NCI-H1930 (cell line): ENCODE measurements at places on chromosomes 4 and X.

GRCh38 chr4:159487284-159487747 is 384.4 kb downstream of the RAPGEF2 start:
- peak; percentile 26 for DNase-seq

DNA sequence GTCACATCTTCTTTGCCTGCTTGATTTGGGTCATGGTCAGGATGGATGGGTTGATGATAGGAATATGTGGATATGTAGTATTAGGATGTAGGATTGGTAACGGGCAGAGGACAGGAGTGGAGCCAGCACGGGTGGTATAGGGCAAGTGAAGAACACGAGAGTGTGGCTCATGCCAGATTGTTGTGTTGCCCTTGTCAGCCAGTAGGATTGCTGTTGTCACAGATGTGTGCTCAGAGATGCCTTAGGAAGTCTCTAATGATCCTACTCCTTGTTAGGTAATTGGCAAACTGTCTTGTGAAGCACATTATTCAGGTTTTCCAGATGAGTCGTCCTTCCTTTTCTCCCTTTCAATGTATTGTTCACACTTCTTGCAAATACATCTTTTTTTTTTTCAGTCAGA is 5.5 kb downstream of the ATP10D start:
- DNase-seq = peak; percentile 8

DNA sequence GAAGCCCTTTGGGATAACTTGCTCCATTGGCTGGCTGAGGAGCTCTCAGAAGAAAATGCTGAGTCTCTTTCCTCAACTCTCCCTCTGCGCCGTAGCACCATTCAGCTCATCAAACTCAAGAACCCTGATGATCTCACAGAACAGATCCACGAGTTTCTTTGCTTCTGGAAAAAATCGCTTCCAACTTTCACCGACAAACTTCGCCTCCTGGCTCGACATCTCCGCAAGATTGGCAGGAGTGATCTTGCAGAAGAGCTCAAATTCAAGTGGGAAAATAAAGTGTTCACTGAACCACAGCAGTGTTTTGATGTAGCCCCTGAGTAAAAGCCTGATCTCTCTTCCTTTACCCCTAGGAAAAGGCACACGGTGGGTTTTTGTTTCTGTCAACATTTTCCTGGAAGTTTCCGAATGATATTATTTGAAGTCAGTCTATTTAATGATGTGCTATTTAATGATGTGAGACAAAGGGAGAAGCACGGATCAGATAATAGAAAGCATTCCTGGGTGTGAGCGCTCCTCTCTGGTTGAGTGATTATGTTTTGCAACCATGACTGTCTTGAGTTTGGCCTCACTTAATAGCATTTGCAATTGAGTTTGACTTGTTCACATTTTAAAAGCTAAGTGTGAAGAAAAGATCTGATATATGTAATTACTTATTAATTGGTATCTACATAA is 62.2 kb downstream of the DTHD1 start:
- no peak for DNase-seq

DNA sequence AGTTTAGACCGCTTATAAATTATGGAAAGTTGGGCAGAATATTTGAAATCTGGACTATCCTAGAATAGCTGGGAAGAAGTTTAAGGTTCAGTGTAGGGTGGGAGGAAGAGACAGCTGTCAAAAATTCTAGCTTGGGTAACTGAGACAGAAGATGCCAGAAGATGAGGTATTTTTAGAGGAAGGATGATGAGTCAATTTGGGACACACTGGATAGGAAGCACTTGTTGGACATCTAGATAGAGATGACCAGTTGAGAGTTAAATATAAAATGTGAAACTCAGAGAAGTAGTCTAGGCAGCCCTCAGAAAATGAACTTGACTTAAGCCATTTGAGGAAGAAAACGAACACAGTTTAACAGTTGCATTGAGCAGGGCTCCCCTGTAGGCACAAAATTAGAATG is 137.9 kb upstream of the MAP9 start:
- no peak for DNase-seq

- no peak for DNase-seq
Observed at GRCh38 chr4:120520761-120521160, 401.8 kb downstream of the PRDM5 start.

DNA sequence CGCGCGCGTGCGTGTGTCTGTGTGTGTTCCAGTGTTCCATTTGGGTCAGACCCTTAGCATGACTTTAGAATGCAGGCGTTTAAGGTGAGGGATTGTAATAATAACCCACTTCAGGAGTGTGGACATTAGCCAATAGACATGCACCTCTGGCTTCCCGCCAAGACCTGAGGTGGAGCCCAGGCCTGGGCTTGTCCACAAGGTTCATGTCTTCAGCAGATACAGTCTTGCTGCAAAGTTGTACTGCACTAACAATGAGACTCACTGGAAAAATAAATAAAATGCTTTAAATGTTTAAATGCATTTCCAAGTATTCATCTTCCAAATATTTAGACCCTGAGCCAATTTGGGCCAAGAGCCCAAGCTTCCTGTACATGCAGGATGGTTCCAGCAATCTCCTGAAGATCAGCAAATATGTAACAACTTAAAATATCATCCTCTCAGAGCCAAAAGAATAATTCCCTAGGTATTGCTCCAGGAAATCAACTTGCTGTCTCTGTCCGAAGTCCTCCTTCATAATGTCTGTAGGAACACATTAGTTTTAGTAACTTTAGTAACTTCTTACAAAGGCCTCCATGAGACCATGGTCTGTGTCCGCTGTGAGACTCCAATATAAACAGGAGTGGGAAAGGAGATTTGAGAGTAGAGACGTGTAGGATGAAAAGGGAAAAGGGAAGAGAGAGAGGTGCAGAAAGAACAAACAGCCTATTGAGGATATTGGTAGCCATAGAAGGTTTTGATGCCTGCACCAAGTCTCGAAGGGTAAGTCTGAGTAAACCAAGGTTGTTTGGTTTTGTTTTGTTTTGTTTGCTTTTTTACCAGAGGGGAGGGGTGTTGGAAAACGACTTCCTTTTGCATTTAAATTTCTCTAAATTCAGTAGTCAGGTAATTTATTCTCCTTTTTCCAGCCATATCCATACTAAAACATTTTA is 98.5 kb upstream of the KLF3 start:
- DNase-seq = no peak

GRCh38 chr4:25702848-25703247 is 47.2 kb downstream of the SLC34A2 start:
- DNase-seq = no peak

DNA sequence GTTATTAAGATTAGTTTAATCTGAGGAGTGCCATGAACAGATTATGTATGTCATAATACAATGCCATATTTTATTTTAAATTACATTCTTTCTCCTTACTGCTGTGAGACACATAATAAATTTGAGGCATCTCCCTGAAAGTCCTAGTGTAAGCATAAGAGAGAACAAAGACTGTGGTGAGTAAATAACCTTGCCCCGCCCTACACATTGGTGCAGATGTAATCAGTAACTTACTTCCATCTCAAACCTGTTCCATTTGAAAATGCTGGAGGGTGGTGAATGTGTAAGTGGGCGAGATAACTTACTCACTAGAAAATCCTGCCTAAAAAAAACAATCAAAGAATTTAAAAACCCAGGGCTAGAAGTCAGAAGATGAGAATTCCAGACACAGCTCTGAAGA is 338.1 kb upstream of the SLIT2 start:
- DNase-seq = no peak

- DNase-seq = no peak
Observed at GRCh38 chr4:79315891-79316290, 10.0 kb downstream of the NAA11 start.

- no peak for DNase-seq
Observed at GRCh38 chr4:28475381-28475780, 1614.7 kb downstream of the STIM2 start.

- no peak for DNase-seq
Observed at GRCh38 chr4:40763228-40763716, 13.5 kb downstream of the NSUN7 start.

DNA sequence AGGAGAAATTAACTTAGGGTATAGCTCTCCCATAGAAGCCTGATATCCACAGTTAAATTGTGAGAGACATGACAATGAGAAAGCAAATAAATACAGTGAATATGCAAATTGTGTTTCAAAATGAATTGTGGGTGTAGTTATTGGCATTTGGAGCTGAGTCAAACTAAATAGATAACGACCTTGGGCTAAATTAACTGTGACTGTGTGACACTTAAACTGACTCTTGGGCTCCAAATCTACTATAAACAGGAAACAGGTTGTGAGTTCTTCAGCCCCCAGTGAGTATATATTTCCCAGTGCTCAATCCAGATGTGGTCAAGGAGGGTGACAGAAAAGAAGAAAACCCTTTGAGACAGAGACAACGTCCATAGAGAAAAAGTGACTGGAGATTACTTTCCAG is 11.3 kb upstream of the MAGEA10 start:
- DNase-seq = no peak

- no peak for DNase-seq
Observed at GRCh38 chr4:17515445-17516407, 761 bp downstream of the CLRN2 start.

DNA sequence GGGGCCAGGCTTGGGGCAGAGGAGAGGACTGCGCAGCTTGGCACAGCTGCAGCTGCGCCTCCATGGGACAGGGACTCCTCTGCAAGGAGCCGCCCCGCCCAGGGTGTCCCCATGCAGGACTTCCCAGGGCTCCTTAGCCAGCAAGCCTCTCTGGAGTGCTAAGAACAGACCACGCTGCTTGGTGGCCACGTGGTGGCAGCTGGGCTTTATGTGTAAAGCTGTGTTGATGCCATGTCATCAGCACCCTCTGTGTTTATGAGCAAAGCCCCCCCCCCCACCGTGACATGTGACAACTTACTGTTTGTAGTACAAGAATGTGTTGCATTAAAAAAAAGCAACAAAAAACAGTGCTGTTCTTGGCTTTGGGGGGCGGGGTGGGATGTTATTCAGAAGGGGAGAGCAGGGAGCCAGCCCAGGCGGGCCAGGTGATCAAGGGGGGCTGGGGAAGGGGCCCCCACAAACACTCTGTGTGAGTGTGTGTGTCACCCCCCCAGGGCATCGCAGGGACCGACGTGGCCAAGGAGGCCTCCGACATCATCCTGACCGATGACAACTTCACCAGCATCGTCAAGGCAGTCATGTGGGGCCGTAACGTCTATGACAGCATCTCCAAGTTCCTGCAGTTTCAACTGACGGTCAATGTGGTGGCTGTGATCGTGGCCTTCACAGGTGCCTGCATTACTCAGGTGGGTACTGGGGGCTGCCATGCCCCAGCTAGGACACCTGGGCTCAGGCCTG is 40.3 kb downstream of the ATP2B3 start:
- DNase-seq = no peak

- no peak for DNase-seq
Observed at GRCh38 chr4:17762726-17763125, 18.7 kb downstream of the FAM184B start.

DNA sequence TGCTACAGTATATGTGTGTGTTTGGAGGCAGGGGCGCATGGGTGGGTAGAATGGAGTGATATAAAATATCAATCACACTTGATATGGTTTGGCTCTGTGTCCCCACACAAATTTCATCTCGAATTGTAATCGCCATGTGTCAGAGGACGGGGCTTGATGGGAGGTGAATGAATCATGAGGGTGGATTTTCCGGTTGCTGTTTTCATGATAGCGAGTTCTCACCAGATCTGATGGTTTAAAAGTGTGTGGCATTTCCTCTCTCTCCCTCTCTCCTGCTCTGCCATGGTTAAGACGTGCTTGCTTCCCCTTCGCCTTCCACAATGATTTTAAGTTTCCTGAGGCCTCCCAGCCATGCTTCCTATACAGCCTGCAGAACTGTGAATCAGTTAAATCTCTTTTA is 14.8 kb downstream of the SOWAHB start:
- no peak for DNase-seq

DNA sequence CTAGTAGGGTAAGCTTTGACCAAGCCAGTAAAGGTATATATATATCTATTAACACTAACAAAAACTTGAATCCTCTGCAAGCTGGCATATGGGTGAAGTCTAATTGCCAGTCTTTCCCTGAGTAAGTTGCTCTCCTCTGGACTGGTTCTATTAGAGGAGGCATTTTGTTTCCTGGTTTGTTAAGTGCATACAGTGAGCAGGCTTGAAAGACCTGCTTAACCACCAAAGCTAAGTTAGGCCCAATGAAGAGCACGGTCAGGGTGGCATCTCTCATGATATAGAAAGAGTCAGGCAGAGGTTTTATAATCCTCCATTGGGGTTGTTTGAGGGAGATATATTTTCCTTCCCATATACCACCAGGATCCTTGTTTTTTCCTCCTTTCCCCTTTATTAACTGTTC is 9.6 kb upstream of the AREG start:
- DNase-seq = no peak

- DNase-seq = no peak
Observed at GRCh38 chr4:18518098-18518497, 496.5 kb upstream of the LCORL start.

- DNase-seq = no peak
Observed at GRCh38 chr4:180116840-180117239, 2126.4 kb upstream of the TENM3 start.

DNA sequence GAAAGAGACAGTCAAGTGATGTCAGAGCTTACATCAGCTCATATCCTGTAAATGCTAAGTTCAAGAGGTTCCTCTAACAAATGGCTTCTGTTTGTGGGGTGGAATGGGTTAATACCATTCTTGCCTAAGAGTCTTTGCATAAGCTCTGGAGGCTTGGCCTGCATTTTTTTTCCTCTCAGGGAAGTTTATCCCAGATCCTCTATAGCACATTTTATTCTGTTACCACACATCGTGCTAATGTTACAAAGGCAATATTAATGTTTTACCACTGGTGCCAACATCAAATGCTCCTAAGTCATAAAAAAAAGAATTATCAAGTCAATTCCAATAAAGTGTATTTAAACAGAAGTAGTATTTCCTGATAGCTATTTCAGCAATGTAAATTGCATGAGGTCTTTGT is 2.9 kb upstream of the ADH6 start:
- no peak for DNase-seq

DNA sequence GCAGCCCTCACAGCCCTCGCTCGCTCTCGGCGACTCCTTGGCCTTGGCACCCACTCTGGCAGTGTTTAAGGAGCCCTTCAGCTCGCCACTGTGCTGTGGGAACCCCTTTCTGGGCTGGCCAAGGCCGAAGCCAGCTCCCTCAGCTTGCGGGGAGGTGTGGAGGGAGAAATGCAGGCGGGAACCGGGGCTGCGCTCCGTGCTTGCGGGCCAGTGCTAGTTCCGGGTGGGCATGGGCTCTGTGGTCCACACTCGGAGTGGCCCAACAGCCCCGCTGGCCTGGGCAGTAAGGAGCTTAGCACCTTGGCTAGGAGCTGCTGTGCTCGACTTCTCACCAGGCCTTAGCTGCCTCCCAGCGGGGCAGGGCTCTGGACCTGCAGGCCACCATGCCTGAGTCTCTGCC is 192.6 kb downstream of the COX18 start:
- no peak for DNase-seq

GRCh38 chrX:10851809-10852208 is 231.4 kb upstream of the MID1 start:
- DNase-seq = no peak

GRCh38 chrX:19811807-19812604 is 75.4 kb downstream of the SH3KBP1 start:
- no peak for DNase-seq

- no peak for DNase-seq
Observed at GRCh38 chrX:16867947-16868346, 2.2 kb downstream of the RBBP7 start.
